ENCODE measurements at places on chromosomes 4 and X. TPM values are rescaled to one million over a fixed set of nuclear protein-coding genes. Genes with fewer than 3 reads are reported as not detected.

Gene CLGN
- total RNA-seq = not detected

Gene NSUN7
- 1.7 TPM for total RNA-seq

Gene BOD1L1
- 29.4 TPM for total RNA-seq

Gene OPRPN
- not detected for total RNA-seq
